ENCODE measurements at places on chromosomes 1 and 21. TPM values are rescaled to one million over a fixed set of nuclear protein-coding genes. Genes with fewer than 3 reads are reported as not detected.

CFAP57 gene
- polyA plus RNA-seq = 0.05 TPM

HHIPL2 gene
- polyA plus RNA-seq = 0.93 TPM

CR1 gene
- polyA plus RNA-seq = 32.5 TPM

AMY2A gene
- polyA plus RNA-seq = 0.09 TPM

MATN1 gene
- polyA plus RNA-seq = 0.08 TPM

FCMR gene
- polyA plus RNA-seq = 229 TPM

TEDDM1 gene
- polyA plus RNA-seq = not detected

TAL1 gene
- polyA plus RNA-seq = 2.9 TPM

PLK3 gene
- polyA plus RNA-seq = 24.3 TPM

GSTM5 gene
- 3.4 TPM for polyA plus RNA-seq

ZNF648 gene
- polyA plus RNA-seq = not detected

CYP4X1 gene
- 0.24 TPM for polyA plus RNA-seq

VPS26C gene
- 18.6 TPM for polyA plus RNA-seq

HES4 gene
- 20.8 TPM for polyA plus RNA-seq

GUCA2A gene
- not detected for polyA plus RNA-seq

SYT14 gene
- not detected for polyA plus RNA-seq
